Skin of body (tissue), 3 donors: ENCODE measurements at places on chromosomes 2 and 18. TPM values are rescaled to one million over a fixed set of nuclear protein-coding genes. Genes with fewer than 3 reads are reported as not detected.

GRCh38 chr2:88234760-88235159, 64.6 kb downstream of the THNSL2 start:
- DNase-seq: no peak

- no peak for DNase-seq
Observed at GRCh38 chr2:3222636-3223035, 155.0 kb downstream of the EIPR1 start.

MDH1B gene
- total RNA-seq: 0.99 TPM

EMILIN2 gene
- total RNA-seq: 37.6 TPM
